ENCODE measurements at places on chromosomes 6 and 20. TPM values are rescaled to one million over a fixed set of nuclear protein-coding genes. Genes with fewer than 3 reads are reported as not detected.

DNA sequence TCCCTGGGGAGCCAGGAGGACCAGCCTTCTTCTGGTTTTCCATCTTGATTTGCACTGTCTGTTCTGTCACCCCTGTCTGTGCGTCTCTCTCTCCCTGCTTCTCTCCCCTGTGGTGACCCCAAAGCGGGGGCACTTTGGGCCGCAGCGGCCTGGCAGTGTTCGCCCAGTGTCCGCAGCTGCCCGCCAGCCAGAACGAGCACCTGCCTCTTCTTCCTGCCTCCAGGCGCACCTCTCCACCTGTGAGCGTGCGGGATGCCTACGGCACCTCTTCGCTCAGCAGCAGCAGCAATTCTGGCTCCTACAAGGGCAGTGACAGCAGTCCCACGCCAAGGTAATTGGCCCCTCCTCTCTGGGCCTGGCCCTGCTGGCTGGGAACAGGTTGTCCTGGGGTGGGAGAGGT lies 30.8 kb downstream of the SNPH start:
- DNase-seq = no peak

DNA sequence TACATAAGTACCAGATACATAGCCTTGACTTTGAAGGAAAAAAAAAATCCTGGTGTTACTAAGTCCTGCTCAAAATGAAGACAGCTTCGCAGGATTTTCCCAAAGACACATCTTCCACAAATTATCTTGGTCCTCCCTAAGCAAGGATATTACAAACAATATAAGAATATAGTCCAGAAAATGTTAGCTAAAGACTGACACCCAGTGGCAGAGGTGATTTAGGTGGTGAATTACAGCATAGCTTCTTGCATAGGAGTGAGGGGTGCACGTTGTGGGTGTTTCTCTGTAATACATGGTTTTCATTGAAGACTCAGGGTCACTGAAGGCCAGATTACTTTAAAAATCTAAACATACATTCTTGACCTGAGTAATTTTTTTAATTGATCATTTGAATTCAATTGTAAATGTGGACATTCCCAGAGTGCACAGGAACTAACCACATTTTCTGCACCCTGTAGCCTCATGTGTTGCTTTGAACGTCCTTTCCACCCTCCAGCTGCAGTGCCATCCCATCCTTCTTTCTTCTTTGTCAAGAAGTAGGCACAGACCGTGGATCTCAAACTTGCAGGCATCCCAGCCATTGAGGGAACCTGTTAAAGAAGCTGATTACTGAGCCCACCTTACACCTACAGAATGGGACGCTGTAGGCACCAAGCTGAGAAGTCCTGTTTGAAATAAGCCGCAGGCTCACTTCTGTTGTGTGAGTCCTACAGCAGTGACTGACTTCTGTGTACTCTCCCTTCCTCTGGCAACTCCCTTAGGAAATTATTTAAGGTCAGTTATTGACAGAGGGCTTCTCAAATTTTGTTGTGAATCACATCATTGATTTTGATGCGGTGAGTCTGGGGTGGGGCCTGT lies 102.6 kb downstream of the PERP start:
- DNase-seq = no peak

GRCh38 chr6:3151691-3152090 lies 5.7 kb downstream of the TUBB2A start:
- no peak for DNase-seq

DNA sequence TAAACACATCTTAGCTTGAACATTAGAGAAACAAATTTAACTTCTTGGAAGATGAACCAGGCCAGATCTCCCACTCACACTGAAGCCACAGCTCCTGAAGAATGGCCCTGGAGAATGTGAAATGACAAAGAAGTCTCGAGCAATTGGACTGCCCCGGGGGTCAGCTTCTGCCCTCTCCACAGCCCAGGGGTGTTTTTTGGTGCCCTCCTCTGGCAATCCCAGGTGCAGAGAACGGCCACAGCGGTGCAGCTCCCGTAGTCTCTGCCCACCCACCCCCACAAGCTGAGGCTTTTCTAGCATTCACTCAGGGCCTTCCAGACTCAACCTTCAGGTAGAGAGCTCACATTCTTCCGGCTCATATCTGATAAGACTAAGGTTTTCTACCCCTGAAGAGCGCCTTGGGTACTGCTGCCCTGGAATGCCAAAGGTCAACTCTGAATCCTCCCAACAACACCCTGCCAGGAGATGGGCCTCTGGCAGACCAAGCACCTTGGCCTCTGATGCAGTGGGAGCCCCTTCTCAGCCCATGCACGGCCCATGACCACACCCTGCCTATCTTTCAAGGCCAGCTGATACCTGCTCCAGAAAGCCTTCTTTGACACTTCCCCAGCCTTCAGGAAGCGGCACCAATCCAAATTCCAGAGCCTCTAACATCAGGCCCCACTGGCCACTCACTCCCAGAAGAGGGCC lies 208.3 kb downstream of the SYNDIG1 start:
- DNase-seq = no peak

DNA sequence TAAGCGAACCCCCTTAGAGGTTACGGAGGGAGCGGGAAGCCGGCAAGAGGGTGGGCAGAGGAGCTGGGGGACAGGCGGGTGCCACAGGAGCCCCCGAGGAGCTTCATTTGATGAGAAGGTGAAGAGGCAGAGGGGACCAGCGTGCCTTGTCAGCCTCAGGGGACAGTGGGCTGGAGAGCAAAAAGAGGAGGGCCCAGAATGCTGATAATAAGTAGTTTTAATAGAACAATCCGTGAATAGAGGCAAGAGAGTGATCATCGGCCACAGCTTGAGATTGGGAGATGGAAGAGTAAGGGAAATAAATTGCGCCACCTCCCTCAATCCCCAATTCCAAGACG lies 1.3 kb downstream of the COL19A1 start:
- DNase-seq = no peak

DNA sequence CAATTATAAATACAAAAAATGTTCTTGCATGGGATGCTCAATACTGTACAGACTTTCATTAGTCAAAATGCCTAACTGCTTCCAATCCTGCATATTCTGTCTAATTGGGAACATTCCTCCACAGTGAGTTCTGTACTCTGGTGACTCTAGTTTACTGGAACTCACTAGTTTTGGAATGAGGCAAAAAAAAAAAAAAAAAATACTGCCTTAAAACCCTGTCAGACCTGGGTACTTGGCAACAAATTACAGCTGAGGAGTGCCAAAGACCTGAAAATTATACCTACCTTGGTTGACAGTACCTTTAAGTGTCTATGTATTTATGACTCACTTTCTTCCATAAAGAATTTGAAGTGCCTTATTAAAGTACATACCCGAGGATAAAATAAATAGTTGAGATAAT lies 276.7 kb downstream of the FARS2 start:
- DNase-seq = no peak

- no peak for DNase-seq
Measured at GRCh38 chr6:155872961-155873360, 417.3 kb upstream of the NOX3 start.

DNA sequence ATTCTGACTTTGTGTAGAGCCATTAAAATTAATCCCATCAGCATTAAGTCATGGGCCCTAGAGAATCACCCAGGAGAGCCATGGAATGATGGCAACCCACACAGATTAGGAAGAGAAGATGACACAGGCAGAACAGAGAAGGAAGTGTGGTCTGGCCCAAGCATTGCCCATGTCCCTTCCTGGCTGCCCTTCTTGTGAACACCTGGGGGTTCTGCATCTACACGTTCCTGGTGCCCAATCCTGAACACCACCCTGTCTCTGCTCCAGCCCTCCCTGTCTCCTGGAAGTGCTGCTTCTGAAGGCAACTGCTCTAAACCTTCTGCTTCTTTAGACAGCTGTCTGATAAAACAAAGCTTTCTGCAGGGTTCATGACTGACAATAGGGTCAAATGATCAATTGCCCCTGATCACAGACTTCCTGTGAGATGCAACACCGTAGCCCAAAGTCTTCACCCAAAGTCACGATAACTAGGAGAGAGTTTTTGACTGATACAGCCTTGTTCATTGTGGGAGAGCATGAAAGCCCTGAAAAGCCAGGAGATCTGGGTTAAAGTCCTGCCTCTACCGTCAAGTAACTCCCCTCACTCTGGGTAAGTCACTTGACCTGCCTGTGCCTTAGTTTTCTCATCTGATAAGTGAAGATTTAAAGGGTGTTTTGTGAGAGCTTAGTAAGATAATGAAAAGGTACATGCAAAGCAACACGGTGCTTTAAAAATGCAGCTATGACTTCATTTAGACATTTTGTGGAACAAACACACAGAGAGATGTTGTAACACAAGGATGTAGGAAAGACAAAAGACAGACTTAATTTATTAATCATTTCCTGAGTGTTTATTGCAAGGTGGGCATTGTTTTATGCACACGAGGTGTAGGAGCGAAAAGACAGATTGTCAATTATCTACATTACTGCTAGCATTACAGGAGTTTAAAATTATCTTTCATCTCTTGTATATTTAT lies 291.2 kb upstream of the STXBP5 start:
- no peak for DNase-seq

- no peak for DNase-seq
Measured at GRCh38 chr6:85405175-85405852, 44.6 kb upstream of the NT5E start.

DNA sequence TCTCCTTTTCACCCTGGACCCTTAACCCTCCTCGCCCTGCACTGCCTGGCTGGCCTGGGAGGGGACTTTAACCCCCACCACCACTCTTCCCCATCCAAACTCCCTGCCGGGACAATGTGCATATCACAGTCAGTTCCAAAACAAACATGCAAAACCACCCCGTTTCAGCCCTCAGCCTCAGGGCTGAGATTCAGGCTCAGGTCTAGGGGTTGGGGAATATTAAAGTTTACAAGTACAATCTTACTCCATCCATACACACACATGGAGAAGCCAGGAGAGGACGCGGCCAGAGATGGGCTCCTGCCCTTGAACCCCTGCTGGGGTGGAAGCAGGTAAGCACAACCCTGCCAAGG lies 534 bp downstream of the KIAA1755 start:
- DNase-seq = no peak

DNA sequence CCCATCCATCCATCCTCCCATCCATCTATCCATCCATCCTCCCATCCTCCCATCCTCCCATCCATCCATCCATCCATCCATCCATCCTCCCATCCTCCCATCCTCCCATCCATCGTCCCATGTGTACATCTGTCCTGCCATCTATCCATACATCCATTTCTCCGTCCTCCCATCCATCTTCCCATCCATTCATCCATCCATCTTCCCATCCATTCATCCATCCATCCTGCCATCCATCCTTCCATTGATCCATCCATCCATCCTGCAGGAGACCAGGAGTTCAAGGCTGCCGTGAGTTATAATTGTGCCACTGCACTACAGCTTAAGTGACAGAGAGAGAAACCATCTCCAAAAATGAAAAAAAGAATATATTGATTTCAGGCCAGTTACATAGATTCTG lies 356.5 kb downstream of the CDH26 start:
- no peak for DNase-seq

DNA sequence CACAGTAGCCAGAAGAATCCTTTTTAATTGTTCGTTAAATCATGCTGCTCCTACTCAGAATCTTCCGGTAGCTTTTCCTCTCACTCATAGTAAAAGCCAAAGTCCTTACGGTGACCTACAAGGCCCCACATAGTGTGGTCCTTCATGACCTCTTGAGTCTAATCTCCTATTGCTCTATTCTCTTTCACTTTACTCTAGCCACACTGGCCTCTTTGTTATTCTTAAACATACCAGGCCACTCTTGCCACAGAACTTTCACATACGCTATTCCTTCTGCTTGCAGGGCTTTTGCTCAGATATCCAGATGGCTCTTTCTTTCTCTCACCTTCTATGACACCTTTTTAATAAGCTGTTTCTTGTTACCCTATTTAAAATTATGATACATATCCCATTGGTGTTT lies 25.7 kb downstream of the ZNF391 start:
- no peak for DNase-seq

GRCh38 chr6:15905488-15906419 lies 223.1 kb upstream of the MYLIP start:
- DNase-seq = no peak

DNA sequence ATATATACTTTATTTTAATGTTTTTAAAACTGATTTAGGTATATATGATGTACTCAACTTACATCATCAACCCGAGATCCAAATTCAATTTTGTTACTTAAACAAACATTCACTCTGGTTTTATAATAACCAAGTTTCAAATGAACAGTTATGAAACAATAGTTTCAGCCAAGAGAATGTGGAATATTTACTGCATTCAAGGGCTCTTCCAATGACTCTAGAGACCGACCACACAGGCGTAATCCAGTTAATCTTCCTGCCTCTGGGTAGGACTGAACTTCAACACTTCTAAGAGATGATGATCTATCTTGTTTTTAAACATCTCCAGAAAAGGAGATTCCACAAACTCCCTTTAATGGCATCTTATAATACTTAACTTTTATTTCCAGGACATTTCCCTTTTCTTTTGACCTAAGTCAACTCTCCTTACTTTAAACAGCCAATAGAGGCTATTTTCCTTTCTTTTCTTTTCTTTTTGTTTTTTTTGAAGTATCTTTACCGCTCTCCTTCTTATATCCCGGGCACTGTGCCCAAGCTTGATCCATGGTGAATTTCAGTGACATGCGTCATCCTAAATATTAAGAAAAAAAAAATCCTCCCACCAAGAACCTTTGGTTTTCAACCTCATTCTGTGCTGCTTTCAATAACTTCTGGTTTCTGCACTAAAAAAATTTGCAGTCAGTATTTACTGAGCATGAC lies 110.1 kb downstream of the KIF13A start:
- no peak for DNase-seq

DNA sequence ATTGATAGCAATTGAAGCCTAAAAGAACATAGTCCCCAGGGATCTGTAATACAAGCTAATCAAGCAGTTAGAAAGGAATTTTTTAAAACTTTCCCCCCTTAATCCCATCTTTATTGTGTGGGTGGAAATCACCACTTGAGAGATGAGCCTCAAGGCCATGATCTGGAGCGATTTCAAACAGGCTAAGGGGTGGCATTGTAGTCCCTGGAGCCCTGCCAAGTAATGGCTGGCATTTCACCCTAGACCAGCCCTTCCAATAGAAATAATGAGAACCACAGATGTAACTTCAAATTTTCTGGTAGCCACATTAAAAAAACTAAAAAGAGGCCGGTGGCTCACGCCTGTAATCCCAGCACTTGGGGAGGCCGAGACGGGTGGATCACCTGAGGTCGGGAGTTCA lies 46.9 kb downstream of the PRDM1 start:
- DNase-seq = no peak

Gene ALDH5A1
- 4.0 TPM for total RNA-seq

Gene NCOA7
- 30.9 TPM for total RNA-seq

Gene GPLD1
- 0.35 TPM for total RNA-seq

Gene SLC32A1
- not detected for total RNA-seq

Gene ME1
- total RNA-seq = 33.1 TPM

Gene CAGE1
- total RNA-seq = 0.09 TPM

Gene DLK2
- 8.3 TPM for total RNA-seq
